ENCODE measurements at places on chromosomes 5 and 9.

DNA sequence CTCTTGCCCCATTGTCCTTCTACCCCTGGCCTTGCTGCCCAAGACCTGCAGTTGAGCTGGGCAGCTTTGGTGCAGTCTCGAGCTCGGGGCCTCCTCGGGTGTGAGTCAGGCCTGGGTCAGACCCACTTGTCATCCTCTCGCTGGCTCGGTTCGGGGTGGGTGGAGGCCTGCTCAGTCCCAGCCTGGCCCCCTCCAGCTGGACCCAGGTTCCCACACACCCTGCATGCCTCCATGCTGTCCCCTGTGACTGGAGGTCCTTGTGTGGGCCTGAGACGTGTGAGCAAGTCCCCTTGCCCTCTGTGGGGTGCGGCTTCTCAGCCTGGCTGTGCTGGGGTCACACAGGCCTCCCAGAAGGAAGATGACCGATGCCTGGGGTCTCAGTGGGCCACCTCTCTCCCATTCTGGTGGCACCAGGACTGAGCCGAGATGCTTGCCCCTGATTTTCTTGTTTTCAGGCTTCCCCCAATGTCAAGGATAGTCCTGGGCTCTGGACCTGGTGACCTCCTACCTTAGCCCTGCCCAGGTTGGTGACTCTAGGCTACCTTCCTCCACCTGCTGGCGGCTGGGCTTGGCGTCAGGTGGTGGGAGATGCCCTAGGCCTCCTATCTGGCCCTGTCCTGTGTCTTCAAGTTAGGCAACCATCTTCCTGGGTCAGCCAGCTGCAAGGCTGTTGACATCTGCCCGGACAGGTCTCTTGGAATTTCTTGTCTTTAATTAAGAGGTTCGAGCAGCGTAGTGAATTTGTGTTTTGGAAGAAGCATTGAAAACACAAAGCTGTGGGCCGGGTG, 15.1 kb downstream of the WNK2 start:
- DNase-seq, result no peak

- peak; percentile 58 for DNase-seq
Measured at GRCh38 chr9:104682642-104683041, 11.7 kb upstream of the OR13D1 start.

GRCh38 chr5:174145821-174146220, 100.3 kb downstream of the NSG2 start:
- no peak for DNase-seq

- no peak for DNase-seq
Measured at GRCh38 chr9:36765077-36765390, 192.3 kb downstream of the MELK start.

GRCh38 chr5:1511651-1512540, 11.9 kb downstream of the LPCAT1 start:
- DNase-seq, result peak; percentile 8
